ENCODE measurements at places on chromosomes 5 and 9. TPM values are rescaled to one million over a fixed set of nuclear protein-coding genes. Genes with fewer than 3 reads are reported as not detected.

The STPG3 gene
- total RNA-seq = not detected

DNA sequence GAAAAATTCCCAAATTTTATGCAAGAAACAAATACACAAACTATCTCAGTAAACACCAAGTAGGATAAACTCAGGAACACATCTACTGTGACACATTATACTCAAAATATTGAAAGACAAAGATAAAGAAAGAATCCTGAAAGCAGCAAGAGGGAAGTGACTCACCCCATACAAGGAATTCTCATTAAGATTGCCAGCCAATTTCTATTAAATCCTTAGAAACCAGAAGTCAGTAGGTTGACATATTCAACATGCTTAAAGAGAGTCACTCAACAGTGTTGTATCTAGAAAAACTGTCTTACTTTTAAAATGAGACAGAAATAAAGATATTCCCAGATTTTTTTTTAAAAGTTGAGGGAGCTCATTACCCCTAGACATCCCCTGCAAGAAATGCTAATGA lies 15.5 kb downstream of the SPATA31E1 start:
- H3K4me1 ChIP-seq = no peaks in the 10 kb centered on the region
- H3K27me3 ChIP-seq = peaks cover 5% of the 10 kb centered on the region
- no peak for DNase-seq
- no peaks in the 10 kb centered on the region for H3K36me3 ChIP-seq
- no peak overlapping the region for H3K4me3 ChIP-seq

DNA sequence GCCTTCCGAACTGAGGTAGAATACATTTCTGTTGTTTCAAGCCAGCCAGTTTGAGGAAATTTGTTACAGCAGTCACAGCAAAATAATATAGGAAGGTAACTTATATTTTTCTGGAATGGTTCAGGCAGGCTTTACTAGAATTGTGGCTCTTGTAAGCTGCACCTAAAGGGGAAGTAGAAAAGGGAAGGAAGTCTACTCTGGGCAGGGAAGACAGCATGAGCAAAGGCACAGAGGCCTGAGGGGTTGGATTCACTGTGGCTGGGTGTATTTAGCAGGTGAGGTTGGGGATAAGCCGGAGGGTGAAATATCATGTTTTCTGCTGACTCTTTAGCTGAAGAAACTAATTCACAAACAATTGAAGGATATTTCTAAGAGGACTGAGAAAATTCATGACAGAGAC lies 183.5 kb downstream of the GAS1 start:
- peak overlapping the region; percentile 4 for H3K27ac ChIP-seq
- peaks cover 22% of the 10 kb centered on the region for H3K4me1 ChIP-seq
- no peaks in the 10 kb centered on the region for H3K27me3 ChIP-seq
- no peak for DNase-seq
- no peaks in the 10 kb centered on the region for H3K36me3 ChIP-seq

DNA sequence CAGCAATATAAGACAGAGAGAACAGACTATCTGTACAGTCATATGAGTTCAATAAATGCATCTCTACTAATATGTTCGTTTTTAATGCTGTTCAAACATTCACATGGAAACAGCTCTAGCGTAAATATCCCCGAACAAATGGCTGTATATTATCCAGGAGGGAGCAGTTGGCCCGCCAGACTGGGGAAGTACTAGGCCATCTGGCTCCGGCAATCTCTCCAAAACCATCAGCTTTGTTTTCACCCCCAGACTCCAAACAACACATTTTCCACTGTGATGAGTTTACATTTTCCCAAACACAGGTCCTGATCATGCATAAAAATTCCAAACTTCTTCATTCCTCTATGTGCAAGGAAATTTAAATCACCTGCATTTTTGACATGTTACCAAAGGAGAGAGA lies 8.7 kb downstream of the EBF1 start:
- no peak overlapping the region for H3K27ac ChIP-seq
- no peak for DNase-seq
- no peak overlapping the region for H3K4me3 ChIP-seq
- no peaks in the 10 kb centered on the region for H3K36me3 ChIP-seq

GRCh38 chr9:5485378-5486085 lies 24.8 kb upstream of the PDCD1LG2 start:
- no peaks in the 10 kb centered on the region for H3K36me3 ChIP-seq
- H3K27ac ChIP-seq = no peak overlapping the region
- no peak for DNase-seq
- no peak overlapping the region for H3K4me3 ChIP-seq

All from suprapubic skin (tissue), 4 donors.